Muscle of back (tissue), 13 donors: ENCODE measurements at places on chromosomes 6 and 20. TPM values are rescaled to one million over a fixed set of nuclear protein-coding genes. Genes with fewer than 3 reads are reported as not detected.

- DNase-seq, result peak; percentile 57
Measured at GRCh38 chr6:143536461-143536865, 24.9 kb upstream of the FUCA2 start.

GRCh38 chr6:154245506-154245905 is 111.1 kb downstream of the IPCEF1 start:
- DNase-seq, result no peak

GRCh38 chr6:35599761-35600658 is 87.3 kb upstream of the TULP1 start:
- peak; percentile 27 for DNase-seq

GRCh38 chr20:13082378-13082777 is 73.6 kb downstream of the SPTLC3 start:
- DNase-seq, result no peak

DNA sequence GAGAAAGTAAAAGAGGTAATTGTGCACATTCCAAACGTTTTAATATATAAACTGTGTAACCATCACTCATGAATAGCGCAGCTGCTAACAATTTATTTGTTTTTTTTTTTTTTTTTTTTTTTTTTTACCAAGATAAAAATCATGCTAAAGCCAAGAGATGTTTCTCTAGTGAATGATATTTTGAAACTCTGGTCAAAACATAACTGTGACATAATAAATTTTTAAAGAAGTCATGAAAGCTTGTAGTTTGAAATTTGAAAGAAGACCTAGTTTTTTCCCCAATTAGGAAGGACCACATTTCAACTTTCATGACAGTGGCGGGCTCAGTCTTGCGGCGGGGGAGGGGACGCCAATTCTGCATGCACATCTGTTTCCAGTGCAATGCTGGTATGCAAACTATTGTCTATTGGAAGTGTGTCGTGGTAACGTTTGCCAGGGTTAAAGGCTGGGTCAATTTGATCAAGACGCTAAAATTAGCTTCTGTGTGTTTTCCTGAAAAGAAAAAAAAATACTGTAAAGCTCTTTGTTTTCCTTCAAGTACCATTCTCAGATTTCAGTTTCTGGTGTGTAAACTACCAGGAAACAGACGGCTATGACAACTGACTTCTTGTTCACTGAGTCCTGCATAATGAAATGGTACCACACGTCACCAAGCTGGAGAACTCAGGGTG is 211.9 kb downstream of the FOXC1 start:
- DNase-seq, result peak; percentile 69

Gene SGK2
- 0.54 TPM for polyA plus RNA-seq
